ENCODE measurements at places on chromosomes 11 and 22.

DNA sequence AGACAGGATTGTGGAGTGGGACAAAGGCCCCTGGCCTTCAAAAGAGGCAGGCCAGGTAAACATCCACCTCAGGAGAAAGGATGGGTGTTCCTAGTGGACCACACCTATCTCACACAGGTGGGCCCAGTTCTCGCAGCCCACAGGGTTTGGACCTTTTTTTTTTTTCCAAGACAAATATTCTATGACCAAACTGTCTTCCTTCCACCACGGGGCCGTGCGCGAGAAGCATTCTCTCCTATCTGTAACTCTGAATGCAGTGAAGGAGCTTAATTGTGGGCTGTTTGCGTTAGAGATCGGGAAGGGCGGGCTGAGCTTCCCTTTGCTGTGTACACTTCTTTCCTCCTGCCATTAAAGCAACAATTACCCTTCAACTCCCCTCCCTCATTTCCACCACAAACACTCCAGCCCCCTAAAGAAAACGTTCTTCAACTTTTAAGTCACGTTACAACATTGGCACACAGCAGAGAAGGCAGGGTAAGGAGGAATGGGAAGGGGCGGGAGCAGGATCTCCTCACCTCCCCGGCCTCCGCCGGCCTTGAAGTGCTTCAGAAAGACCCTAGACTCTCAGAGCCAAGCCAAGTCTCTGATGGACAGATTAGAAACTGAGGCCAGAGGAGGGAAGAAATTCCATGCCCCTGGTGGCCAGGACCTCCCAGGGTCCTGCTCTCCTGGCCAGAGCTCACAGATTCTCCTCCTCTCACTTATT is 238.4 kb downstream of the BUD13 start:
- DNase-seq: no peak

GRCh38 chr11:69005631-69006368 is 7.2 kb downstream of the MRGPRF start:
- DNase-seq: no peak

DNA sequence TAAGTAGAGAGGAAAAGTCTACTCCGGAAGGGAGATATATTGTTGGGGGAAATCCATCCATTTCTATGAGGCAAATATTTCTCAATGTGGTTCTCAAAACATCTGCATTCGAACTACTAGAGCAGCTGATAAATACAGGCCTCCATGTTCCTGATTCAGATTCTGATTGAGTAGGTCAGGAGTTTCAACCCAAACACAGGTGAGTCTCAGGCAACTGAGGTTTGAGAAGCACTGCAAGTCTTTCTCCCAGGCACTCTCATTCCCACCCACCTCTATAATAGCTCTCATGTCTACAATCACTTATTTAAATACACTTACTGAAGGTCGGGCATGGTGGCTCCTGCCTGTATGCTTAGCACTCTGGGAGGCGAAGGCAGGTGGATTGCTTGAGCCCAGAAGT is 14.7 kb upstream of the ASPHD2 start:
- DNase-seq: no peak

- no peak for DNase-seq
Observed at GRCh38 chr22:44448271-44448830, 49.7 kb downstream of the RTL6 start.

DNA sequence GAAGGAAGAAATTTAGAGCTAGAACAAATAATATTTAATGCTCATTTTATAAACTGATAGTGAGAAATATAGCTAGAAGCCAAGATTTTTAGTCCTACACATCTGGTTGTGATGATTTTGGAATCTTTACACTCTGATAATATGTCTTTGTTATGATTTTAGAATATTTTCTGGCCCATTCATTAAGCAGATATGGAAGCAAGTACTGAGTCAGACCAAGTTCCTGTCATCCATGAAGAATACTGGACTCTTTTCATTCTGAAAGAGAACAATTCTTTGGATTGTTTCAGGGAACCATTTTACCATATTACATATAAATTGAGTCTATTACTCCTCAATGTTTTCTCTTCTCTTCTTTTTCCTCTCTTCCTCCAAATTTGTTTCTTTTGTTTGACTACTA is 227.4 kb downstream of the TMEM135 start:
- DNase-seq: no peak

Measured in T follicular helper cell (primary cell).